ENCODE measurements at places on chromosomes 6 and 20. TPM values are rescaled to one million over a fixed set of nuclear protein-coding genes. Genes with fewer than 3 reads are reported as not detected.

JPH2 gene
- polyA plus RNA-seq: 9.1 TPM

PRICKLE4 gene
- 1.9 TPM for polyA plus RNA-seq

PTK7 gene
- polyA plus RNA-seq: 4.0 TPM

POLR3F gene
- polyA plus RNA-seq: 7.3 TPM

IPCEF1 gene
- polyA plus RNA-seq: 0.44 TPM

SLC44A4 gene
- polyA plus RNA-seq: 47.9 TPM

RIPPLY2 gene
- not detected for polyA plus RNA-seq

PSORS1C1 gene
- 3.1 TPM for polyA plus RNA-seq

ZCCHC3 gene
- 8.6 TPM for polyA plus RNA-seq

CLPSL2 gene
- polyA plus RNA-seq: not detected

PHF10 gene
- polyA plus RNA-seq: 30.5 TPM

SRSF12 gene
- polyA plus RNA-seq: 0.44 TPM

NOX3 gene
- polyA plus RNA-seq: not detected

DNA sequence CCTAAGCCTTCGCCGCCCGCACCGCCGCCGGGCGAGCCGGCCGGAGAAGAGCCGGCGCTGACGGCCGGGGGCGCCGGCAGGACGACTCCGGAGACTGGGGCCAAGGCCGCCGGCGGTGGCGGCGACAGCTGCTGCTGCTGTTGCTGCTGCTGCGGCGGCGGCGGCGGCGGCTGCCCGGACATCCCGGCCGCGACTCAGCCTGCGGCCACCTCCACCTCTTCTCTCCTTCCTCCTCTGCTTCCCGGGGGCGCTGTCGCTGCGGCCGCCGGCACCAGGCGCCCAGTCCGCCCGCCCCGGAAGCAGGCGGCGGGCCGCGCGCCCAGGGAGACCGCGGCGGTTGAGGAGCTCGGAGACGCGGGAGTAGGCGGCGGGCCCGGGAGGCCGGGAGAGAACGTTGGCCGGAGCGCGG lies 307 bp downstream of the RANBP9 start:
- no peak for DNase-seq

DNA sequence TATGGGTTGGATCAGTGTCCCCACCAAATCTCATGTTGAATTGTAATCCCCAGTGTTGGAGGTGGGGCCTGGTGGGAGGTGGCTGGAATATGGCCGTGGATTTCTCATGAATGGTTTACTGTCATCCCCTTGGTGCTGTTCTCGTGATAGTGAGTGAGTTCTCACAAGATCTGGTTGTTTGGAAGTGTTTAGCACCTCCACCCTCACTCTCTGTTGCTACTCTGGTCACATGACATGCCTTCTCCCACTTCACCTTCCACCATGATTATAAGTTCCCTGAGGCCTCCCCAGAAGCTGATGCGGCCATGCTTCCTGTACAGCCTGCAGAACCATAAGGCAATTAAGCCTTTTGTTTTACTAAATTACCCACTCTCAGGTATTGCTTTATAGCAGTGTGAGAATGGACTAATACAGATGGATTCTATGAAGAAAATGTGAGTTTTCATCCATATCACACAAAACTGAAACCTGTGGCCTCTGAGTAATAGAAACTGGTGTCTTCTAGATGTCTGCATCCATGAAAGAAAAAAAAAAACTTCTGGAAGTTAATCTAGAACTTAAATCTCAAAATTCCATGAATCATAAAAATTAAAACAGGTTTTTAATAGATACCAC lies 39.3 kb downstream of the MBOAT1 start:
- no peak for DNase-seq

GRCh38 chr6:109295109-109295773 lies 87.0 kb downstream of the CD164 start:
- DNase-seq: peak; percentile 62

GRCh38 chr6:131594074-131594473 lies 21.0 kb downstream of the ARG1 start:
- no peak for DNase-seq

GRCh38 chr20:18138639-18139583 lies 1.2 kb downstream of the KAT14 start:
- DNase-seq: no peak

DNA sequence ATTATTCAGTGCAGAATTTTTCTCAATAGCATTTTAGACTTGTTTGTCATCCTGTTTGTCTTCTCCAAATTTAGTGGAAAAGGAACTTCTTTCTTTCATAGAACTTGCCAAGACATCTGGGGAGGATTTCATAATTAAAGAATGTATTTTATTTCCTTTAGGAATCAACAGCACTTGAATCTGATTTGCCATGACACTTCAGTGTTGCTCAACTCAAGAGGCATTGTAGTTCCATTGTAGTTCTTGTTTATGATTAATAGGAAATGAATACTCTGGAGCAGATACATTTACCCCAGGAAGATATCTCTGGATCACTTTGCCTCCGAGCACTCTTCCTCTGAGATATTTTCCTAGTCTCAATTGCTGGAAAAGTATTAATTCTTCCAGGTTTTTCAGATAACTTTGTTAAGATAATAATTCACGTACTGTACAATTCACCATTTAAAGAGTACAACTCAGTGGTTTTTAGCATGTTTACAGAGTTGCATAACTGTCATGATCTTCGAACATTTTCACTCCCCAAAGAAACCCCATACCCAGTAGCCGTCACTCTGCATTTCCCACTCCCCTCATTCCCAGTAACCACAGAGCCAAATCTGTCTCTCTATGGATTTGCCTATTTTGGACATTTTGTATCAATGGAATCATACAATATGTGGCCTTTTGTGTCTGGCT lies 29.7 kb downstream of the AKAP12 start:
- DNase-seq: peak; percentile 24

GRCh38 chr6:12490351-12490903 lies 200.3 kb downstream of the EDN1 start:
- DNase-seq: no peak

DNA sequence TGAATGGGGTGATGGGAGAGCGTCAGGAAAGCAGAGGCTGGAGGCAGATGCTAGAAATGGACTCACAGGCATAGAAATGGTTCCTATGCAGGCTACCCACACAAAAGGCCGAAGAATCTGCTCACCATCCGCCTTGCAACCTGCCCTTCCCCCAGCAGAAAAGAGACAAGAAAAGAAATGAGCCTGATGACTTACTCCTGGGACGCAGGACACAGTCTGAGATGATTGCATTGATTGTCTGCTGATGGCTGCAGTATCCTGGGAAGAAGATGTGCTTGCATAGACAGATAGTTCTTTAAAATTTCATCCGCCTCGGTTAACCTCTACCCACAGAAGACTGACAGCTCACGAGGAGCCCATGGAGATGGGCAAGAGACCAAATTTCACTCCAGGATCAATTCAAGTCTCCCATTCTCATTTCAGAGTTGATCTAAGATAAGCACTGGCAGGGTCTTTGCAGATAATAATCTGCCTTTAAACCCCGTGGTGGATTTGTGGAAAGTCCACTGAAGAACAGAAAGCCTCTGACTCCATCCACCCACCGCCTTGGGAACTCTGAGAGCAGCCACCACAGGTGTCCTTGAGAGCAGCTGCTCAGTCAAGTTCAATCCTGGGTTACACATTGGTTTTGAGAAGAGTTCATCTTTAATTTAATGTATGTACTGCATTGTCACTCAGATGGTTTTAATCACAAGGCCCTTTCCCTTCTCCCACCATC lies 7.2 kb downstream of the AGPAT4 start:
- no peak for DNase-seq

GRCh38 chr20:14963262-14963663 lies 625.9 kb upstream of the FLRT3 start:
- no peak for DNase-seq

- DNase-seq: no peak
These were observed 2.8 kb downstream of the CITED2 start for GRCh38 chr6:139371421-139372203.

DNA sequence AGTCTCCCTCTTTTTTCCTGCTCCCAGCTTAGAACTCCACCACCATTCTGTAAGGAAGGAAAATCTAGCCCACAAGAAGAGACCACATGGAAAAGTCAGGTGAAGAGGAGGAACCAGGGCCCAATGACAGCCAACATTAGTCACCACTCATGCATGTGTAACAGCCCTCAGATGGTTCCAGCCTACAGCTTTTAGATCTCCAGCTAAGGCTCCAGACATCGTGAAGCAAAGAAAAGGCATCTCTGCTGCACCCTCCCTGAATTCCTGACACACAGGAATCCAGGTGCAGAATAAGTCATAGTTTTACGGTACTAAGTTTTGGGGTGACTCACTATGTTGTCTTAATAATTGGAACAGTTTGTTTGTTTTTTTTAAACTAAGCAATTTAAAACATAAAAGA lies 25.5 kb downstream of the DCDC2 start:
- no peak for DNase-seq

DNA sequence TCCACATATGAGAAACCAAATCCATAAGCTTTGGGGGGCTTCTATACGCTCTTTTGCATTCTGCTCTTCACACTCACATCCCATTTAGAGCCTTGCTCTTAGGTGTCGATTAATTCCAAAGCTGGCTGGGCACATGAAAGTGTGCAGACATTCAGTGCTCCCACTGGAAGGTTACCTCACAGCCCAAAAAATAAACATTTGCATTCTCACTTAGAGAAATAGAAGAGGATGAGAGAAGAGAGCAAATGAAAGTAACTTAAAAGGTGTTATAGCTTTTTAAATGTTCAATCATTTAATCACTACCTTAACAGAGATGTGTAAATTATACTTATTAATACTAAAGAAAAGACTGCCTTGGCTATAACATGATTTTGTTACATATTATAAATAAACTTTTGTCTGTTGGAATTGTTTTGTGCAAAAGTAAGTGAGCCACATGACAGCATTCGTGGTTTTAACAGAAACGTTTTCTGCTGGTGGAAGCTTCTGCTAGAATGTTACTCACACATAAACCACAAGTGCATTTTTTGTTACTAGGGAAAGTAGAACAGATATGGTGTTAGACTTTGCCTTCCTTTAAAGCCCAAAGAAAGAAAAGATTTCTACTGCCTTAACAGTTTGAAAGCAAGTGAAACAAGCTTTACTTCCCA lies 116.7 kb downstream of the SIM1 start:
- no peak for DNase-seq

DNA sequence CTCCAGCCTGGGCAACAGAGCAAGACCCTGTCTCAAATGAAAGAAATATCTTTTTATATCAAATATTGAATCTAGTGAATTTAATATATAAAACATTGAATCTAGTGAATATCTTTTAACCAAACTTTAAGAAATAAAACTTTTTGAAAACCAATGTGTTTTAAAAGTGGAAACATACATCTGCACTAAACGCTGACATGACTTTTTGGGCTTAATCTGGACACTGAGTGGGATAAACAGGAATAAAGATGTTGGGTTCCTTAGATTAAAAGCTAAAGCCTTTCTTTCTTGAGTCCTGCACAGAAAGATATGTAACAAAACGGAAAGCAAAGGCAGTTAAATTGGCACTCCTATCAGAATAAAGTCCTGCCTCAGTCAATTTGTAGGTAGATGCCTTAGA lies 190.2 kb downstream of the ARHGAP18 start:
- no peak for DNase-seq

DNA sequence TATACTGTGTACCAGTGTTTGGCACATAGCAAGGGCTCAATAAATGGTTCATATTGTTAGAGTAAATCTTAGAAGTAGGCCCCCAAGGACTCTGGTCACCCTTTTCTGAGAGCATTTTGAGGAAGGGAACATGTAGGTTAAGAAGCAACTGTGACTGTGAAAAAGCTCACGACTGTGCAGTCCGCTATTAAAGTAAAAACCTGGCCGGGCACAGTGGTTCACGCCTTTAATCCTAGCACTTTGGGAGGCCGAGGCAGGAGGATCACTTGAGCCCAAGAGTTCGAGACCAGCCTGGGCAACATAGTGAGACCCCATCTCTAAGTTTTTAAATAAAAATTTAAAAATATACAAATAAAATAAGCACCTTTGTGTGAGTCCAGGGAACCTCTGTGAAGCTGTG lies 5.0 kb downstream of the ZDHHC14 start:
- no peak for DNase-seq

GRCh38 chr6:27133281-27134227 lies 113.9 kb upstream of the PRSS16 start:
- DNase-seq: peak; percentile 72

DNA sequence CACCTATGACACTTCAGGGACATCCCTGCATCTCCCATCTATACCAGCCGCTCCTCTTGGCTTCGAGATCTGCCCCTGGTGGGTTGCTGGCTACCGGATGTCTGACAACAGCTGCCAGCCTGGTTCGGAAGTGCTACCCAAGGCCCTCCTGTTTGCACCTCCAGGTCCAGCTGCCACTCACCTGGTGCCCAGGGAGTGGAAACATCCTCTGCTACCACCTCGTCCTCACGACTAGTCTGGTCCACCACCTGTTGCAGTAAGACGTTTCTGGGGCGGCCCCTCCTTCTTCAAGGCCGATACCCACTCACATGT lies 8.3 kb upstream of the PCMTD2 start:
- DNase-seq: peak; percentile 17

DNA sequence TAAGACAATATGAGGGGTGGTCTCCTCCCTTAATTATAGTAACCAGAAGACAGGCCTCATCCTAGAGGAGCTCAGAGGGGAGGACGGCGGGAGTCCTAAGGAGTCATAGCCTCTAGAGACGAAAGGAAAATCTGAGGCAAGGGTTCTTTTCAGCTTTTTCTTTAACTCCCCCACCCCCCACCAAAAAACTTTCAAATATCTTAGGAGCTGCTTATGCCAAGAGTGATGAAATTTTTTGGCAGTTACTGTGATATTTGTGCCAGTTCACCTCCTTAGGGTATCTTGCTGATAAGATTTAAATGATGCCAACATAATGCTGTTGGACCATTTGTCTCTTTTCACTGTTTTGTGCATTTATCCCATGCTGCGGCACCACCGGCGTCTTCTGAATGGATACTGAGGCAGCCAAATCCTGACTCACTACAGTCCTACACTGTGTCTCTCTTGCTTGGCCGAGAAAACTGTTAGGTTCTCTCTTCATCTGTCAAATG lies 44.5 kb upstream of the DSE start:
- DNase-seq: peak; percentile 17

- peak; percentile 44 for DNase-seq
These were observed 36.3 kb downstream of the RNF146 start for GRCh38 chr6:127302728-127303660.

DNA sequence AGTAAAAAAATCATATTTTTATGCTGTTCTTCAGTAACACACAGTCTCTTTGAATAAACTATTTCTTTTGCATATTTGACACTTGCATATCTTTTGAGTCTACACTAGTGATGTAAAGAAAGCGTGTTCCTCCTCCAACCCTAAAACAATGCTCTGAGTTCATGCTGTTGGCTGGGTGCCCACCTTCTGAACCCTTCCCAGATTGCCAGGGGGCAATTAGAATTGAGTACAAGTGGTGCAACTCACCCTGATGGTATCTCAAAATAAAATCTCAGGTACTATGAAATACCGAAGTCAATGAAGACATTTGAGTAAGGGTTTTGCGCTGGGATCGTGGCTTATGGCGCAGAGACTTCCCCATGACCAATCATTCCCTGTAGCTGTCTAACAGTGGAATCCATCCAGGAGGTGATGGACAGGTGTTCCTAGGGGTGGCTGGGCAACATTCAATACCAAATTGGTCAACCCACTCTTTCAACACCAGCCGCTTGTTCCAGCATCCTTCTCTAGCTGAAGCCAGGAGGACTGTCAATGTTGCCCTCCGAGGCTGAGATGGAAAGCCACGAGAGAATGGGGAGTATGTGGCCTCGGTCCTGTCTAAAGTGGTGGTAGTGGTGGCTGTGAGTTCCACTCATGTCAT lies 94.4 kb upstream of the ZNFX1 start:
- DNase-seq: no peak
